ENCODE measurements at places on chromosomes 2 and 18.

GRCh38 chr18:6203791-6204190 lies 210.9 kb downstream of the L3MBTL4 start:
- no peak overlapping the region for H3K4me3 ChIP-seq
- H3K36me3 ChIP-seq: no peaks in the 10 kb centered on the region
- no peak for DNase-seq
- no peak overlapping the region for H3K27ac ChIP-seq

GRCh38 chr2:145910416-145910815 lies 1390.5 kb upstream of the ZEB2 start:
- H3K27me3 ChIP-seq: no peaks in the 10 kb centered on the region
- no peaks in the 10 kb centered on the region for H3K36me3 ChIP-seq
- H3K4me1 ChIP-seq: no peaks in the 10 kb centered on the region
- H3K4me3 ChIP-seq: no peak overlapping the region

- no peak overlapping the region for H3K4me3 ChIP-seq
- DNase-seq: no peak
- no peaks in the 10 kb centered on the region for H3K36me3 ChIP-seq
- H3K27me3 ChIP-seq: peaks cover 26% of the 10 kb centered on the region
Measured at GRCh38 chr2:20451761-20452499, 5.1 kb downstream of the RHOB start.

DNA sequence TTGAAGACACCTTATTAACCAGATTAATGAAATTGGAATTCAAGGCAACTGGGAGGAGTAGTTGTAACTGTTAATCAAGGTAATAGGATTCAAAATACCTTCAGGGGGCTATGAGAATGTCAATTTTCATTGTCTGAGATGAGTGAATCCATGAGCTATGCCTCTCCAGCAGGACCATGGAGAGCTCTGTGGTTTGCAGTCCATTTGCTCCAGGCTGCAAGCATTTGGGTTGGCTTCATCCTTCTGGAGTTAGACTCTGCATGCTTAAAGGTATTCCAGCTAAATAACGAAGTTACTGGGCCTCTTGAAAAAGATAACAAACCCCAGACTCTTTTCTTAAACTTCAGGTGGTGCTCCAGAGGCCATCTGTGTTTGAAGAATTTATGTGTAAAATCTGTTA lies 207.1 kb upstream of the SLC8A1 start:
- H3K27ac ChIP-seq: no peak overlapping the region
- no peaks in the 10 kb centered on the region for H3K4me1 ChIP-seq
- no peaks in the 10 kb centered on the region for H3K36me3 ChIP-seq
- H3K27me3 ChIP-seq: no peaks in the 10 kb centered on the region

GRCh38 chr18:74745633-74746403 lies 148.1 kb downstream of the ZNF407 start:
- no peak overlapping the region for H3K27ac ChIP-seq
- H3K4me1 ChIP-seq: no peaks in the 10 kb centered on the region
- no peak for DNase-seq
- peaks cover 2% of the 10 kb centered on the region for H3K36me3 ChIP-seq
- no peaks in the 10 kb centered on the region for H3K27me3 ChIP-seq

DNA sequence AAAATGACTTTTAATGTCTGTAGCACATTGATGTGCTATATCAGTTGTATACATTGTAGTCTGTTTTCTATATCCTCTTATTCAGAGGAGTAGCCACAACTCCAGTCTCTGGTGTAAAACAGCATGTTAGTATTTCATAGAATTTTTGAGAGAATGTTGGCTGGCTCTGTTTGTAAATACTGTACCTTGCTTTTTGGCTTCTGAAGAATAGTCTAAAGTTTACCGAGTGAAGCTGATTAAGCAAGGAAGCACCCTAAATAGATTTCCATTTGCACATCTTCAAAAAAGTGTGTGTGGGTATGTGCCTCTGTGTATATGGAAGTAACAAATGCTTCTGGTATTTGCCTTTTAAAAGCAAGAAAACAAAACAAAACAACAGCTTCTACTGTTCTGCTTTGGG lies 50.5 kb downstream of the MAP4K4 start:
- no peak for DNase-seq
- no peaks in the 10 kb centered on the region for H3K27me3 ChIP-seq
- H3K36me3 ChIP-seq: peaks cover 2% of the 10 kb centered on the region
- peaks cover 69% of the 10 kb centered on the region for H3K4me1 ChIP-seq
- no peak overlapping the region for H3K4me3 ChIP-seq
- no peak overlapping the region for H3K27ac ChIP-seq

GRCh38 chr2:224882291-224883171 lies 159.7 kb downstream of the DOCK10 start:
- H3K36me3 ChIP-seq: peaks cover 18% of the 10 kb centered on the region
- DNase-seq: no peak
- H3K4me1 ChIP-seq: peaks cover 65% of the 10 kb centered on the region
- H3K27ac ChIP-seq: peak overlapping the region; percentile 88
- H3K27me3 ChIP-seq: no peaks in the 10 kb centered on the region

DNA sequence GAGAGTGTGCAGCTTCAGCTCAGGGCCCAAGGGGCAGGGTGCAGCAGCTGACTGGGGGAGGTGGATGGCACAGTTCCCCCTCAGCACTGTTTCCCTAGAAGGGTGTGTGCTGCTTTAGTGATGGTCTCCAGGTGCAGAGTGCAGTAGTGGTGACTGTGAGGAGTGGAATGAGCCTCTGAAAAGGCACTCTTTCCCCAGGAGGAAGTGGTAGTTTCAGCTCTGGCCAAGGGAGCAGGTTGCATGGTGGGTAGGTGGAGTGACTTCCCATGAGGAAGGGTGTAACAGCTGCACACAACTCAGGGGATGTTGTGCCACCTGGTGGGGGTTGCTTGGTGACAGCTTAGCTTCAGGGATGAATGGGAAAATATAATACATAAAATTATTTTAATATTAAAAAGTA lies 251.5 kb upstream of the NXPH2 start:
- H3K27me3 ChIP-seq: no peaks in the 10 kb centered on the region
- H3K4me1 ChIP-seq: no peaks in the 10 kb centered on the region
- no peak overlapping the region for H3K27ac ChIP-seq
- H3K4me3 ChIP-seq: no peak overlapping the region

- peaks cover 7% of the 10 kb centered on the region for H3K27me3 ChIP-seq
- H3K36me3 ChIP-seq: no peaks in the 10 kb centered on the region
- no peak overlapping the region for H3K4me3 ChIP-seq
- peaks cover 7% of the 10 kb centered on the region for H3K4me1 ChIP-seq
- no peak overlapping the region for H3K27ac ChIP-seq
Measured at GRCh38 chr2:40256649-40257048, 195.2 kb downstream of the SLC8A1 start.

- no peak for DNase-seq
- H3K36me3 ChIP-seq: no peaks in the 10 kb centered on the region
- H3K4me1 ChIP-seq: no peaks in the 10 kb centered on the region
Measured at GRCh38 chr2:234827096-234827860, 124.5 kb upstream of the SH3BP4 start.
